GM04503 (cell line): ENCODE measurements at places on chromosomes 4 and X.

GRCh38 chr4:7371210-7371941 lies 63.4 kb downstream of the PSAPL1 start:
- DNase-seq: peak; percentile 29

GRCh38 chr4:1793940-1794808 lies 1.1 kb downstream of the FGFR3 start:
- DNase-seq: no peak

GRCh38 chrX:149472625-149473024 lies 32.5 kb downstream of the IDS start:
- no peak for DNase-seq

DNA sequence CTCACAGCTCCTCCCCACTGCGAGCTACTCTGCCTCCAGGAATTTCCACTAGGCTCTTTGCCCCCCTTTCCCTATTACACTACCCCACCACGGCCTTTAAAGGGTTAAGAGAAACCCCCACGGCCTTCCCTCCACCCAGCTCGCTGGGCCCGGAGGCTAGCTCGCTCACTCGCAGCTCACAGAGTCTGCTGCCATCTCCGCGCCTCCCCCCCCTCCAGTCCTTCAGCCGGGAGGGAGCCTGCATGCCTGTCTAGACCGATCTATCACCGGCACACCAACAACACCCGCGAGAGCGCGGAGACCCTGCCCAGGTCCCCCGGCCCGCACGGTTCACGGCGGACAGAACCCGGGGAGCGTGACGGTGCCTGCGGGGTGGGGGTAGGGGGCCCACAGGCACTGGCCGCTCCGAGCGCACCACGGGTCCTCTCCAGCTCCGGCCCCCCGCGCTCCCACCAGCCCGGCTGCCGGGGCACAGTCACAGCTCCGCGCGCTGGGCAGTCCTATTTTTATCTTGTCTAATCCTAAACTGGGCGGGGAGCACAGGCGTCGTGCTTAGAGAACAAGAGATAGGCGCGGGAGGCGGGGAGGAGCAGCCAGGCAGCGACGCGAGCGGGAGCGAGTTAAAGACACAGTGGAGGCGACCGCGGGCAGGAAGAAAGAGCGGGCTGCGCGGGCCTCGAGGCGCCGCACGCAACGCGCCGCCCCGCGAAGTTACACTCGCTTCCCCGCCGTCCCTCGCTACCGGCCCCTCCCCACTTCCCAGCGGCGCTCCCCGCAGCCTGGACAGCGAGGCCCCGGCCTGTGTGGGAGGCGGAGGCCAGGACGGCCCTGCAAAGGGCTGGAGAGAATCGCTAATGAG lies 3.5 kb downstream of the BCOR start:
- DNase-seq: no peak

DNA sequence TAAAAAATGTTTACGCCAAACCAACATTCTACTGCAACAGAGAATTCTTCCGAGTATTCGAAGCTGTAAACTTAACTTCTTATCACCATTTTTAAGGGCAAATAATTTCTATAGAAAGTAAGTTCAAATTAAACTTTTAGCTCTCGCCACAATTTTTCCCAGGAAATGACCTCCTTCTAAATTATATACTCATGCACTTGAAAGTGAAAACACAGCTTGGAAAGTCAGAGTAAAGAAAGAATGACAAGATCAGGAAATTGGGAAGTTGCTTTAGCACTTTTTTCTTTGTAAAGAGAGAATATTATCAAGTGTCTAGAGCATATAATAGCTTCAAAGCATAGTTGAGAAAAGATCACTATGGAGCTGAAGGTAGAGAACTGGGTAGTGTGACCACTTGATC lies 1.2 kb downstream of the CYBB start:
- no peak for DNase-seq

DNA sequence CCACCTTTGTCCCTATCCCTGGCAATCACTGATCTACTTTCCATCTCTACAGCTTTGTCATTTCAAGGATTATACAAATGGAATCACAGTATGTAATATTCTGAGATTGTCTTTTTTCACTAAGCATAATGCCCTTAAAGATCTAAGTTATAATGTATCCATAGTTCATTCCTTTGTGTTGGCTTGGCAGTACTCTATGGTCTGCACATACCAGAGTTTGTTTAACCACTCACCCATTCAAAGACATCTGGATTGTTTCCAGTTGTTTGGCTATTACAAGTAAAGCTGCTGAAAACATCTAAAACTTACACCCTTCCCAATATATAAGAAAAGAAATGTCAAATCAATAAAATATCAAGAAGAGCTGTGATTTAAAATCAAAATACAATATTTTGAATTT lies 26.0 kb upstream of the AWAT1 start:
- no peak for DNase-seq

DNA sequence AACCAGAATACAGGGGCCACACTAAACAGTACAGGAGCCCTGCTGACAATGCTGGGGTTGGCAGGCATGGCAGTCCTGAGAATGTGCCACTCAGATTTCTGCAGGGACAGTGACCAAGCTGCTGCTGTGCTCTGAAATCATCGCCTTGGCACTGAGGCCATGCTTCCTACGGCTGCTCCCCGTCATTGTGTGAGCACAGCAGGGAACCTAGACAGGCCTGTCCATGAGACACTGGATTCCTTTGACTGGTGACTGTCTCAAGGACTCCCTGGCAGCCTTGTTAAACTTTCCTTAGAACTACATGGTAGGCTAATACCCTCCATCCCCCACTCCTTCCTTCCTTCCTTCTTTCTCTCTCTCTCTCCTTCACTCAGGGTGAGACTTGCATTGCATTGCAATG lies 111.4 kb downstream of the LUZP4 start:
- DNase-seq: no peak

DNA sequence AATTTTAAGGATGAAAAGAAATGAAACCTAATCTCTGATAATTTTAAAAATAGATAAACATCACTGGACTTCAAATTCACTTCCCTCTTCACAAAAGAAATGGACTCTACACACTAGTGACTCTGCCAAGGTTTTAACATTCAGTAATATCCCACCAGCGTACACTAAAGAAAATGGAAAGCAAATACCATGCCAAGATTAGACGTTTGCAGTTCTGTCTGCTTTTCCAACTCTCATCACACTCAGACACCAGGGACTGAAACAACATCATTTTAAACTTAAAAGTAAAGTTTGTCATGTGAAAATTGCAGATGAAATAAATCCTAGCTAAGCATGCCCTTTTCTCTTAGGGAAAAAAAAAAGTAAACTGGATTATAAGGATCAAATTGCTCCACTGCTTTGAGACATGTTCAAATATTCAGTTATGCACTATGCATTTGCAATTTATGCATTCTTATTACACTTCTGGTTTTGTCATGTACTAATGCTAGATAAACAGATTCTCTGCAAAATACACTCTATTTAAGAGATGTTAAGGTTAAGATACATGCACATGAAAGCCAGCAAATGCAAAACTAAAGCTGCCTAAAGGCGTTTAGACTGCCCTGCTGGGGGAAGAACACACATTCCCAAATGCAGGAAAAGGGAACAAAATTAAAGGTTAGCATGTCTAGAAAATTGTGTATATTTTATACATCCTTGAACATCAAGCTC lies 534.4 kb upstream of the EPHA5 start:
- DNase-seq: no peak

DNA sequence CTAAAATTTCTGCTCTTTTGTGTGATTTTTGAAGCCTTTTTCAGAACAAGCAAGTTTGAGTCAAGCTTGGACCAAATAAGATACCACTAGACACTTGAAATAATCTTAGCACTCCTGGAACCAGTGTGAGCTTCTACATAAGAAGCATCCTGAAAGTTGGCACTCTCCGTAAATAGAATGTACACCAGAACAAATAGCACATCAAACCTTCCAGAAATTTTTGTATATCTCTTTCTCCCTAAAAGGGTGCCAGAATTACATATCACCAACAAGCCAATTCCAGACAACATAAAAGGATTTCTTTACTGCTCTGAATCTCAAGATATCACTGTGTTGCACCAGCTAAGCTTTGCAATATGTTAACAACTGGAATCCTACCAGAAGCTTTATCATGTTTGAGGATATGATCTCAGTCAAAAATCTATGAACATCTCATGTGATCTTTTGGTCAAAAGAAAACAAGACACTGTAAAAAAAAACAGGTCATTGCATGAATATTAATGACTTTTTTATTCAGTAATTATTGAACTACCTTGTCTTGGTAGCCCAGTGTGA lies 117.2 kb downstream of the PRSS12 start:
- no peak for DNase-seq

- no peak for DNase-seq
Measured at GRCh38 chr4:101774807-101775206, 15.7 kb upstream of the BANK1 start.

DNA sequence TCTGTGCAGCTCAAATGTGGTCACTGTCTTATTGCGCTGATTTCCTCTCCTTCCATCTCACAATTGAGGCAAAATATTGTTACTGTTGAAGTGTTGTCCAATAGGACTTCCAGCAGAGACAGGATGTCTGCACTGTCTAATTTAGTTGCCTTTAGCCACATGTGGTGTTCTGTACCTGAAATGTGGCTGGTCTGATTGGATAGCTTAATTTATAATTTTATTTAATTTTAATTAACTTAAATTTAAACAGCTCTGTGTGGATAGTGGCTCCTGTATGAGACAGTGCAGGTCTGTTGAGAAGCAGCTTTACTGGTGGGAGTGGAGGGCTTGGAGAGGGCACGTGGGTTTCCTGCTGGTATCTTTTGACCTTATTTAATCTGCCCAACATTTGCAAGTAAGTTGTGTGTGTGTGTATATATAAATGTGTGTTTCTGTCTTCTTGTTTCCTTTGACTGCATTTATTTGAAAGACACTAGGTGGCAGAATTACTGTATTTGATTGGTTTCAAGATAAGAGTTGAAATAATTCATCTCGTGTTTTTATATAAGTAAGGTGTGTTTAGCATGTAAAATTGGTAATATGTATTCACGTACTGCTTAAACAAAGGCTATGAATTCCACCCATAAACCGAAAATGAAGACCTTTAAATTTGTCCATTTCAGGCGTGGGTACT lies 55.3 kb upstream of the MSANTD1 start:
- DNase-seq: no peak

GRCh38 chrX:46130247-46130646 lies 415.0 kb downstream of the ZNF674 start:
- DNase-seq: no peak
